ENCODE measurements at places on chromosomes 11 and 22. TPM values are rescaled to one million over a fixed set of nuclear protein-coding genes. Genes with fewer than 3 reads are reported as not detected.

Gene ARHGAP8
- 0.80 TPM for total RNA-seq

Gene OR2AG2
- 0.26 TPM for total RNA-seq

Gene CNTF
- total RNA-seq: 1.6 TPM

Gene GVQW3
- 6.1 TPM for total RNA-seq

Gene ALDH3B2
- total RNA-seq: 0.72 TPM

Gene RFPL3
- not detected for total RNA-seq

Gene GP1BB
- total RNA-seq: not detected

Gene CACNA1I
- 0.10 TPM for total RNA-seq

Gene RAG2
- not detected for total RNA-seq

Gene TKFC
- total RNA-seq: 53.1 TPM

DNA sequence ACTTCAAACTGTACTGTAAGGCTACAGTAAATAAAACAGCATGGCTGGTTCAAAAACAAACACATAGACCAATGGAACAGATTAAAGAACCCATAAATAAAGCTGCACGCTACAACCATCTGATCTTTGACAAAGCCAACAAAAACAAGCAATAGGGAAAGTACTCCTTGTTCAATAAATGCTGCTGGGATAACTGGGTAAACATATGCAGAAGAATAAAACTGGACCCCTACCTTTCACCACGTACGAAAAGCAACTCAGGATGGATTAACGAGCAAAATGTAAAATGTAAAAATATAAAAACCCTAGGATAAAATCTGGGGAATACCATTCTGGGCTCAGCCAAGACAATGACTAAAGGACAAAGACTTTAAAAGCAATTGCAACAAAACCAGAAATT lies 201.8 kb upstream of the PGR start:
- H3K4me3 ChIP-seq: no peak overlapping the region
- H3K36me3 ChIP-seq: no peaks in the 10 kb centered on the region
- H3K4me1 ChIP-seq: no peaks in the 10 kb centered on the region
- no peak overlapping the region for H3K27ac ChIP-seq
- DNase-seq: no peak
- H3K27me3 ChIP-seq: peaks cover 2% of the 10 kb centered on the region

- no peak overlapping the region for H3K4me3 ChIP-seq
- H3K4me1 ChIP-seq: no peaks in the 10 kb centered on the region
- no peaks in the 10 kb centered on the region for H3K36me3 ChIP-seq
- peaks cover 4% of the 10 kb centered on the region for H3K27me3 ChIP-seq
- no peak overlapping the region for H3K27ac ChIP-seq
- no peak for DNase-seq
Measured at GRCh38 chr22:27507111-27507611, 294.4 kb downstream of the MN1 start.

- peaks cover 5% of the 10 kb centered on the region for H3K4me1 ChIP-seq
- no peaks in the 10 kb centered on the region for H3K36me3 ChIP-seq
- no peaks in the 10 kb centered on the region for H3K27me3 ChIP-seq
- DNase-seq: no peak
- H3K4me3 ChIP-seq: no peak overlapping the region
- no peak overlapping the region for H3K27ac ChIP-seq
Measured at GRCh38 chr11:97890466-97890865, 1130.3 kb upstream of the CNTN5 start.

- H3K4me1 ChIP-seq: peaks cover 11% of the 10 kb centered on the region
- H3K27me3 ChIP-seq: peaks cover 10% of the 10 kb centered on the region
- H3K36me3 ChIP-seq: peaks cover 12% of the 10 kb centered on the region
- peak overlapping the region; percentile 34 for H3K27ac ChIP-seq
- no peak for DNase-seq
Measured at GRCh38 chr11:66684635-66685034, 6.9 kb upstream of the RBM4B start.

DNA sequence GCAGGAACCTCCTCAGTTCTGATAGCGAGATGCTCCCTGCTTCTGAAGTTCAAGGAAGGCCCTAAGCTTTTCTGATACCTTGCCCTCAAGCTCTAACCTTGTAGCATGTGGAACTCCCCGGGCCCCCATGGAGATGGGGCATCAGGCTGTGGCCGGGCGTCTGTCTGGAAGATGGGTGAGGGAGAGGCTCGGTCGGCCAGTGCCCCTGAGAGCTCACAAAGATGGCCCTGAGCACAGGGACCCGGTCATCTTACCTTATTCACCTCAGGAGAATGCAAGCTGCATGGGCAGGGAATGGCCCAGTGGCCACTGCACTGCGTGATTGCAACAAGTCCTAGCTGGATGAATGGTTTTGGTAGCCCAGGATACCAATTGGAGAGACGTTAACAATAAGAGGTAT lies 830.3 kb downstream of the TBC1D22A start:
- peaks cover 11% of the 10 kb centered on the region for H3K27me3 ChIP-seq
- no peak overlapping the region for H3K4me3 ChIP-seq
- H3K36me3 ChIP-seq: peaks cover 6% of the 10 kb centered on the region

GRCh38 chr11:58927393-58928106 lies 11.7 kb upstream of the GLYATL1 start:
- peak; percentile 79 for DNase-seq
- H3K36me3 ChIP-seq: no peaks in the 10 kb centered on the region
- peaks cover 50% of the 10 kb centered on the region for H3K4me1 ChIP-seq
- peak overlapping the region; percentile 81 for H3K4me3 ChIP-seq

DNA sequence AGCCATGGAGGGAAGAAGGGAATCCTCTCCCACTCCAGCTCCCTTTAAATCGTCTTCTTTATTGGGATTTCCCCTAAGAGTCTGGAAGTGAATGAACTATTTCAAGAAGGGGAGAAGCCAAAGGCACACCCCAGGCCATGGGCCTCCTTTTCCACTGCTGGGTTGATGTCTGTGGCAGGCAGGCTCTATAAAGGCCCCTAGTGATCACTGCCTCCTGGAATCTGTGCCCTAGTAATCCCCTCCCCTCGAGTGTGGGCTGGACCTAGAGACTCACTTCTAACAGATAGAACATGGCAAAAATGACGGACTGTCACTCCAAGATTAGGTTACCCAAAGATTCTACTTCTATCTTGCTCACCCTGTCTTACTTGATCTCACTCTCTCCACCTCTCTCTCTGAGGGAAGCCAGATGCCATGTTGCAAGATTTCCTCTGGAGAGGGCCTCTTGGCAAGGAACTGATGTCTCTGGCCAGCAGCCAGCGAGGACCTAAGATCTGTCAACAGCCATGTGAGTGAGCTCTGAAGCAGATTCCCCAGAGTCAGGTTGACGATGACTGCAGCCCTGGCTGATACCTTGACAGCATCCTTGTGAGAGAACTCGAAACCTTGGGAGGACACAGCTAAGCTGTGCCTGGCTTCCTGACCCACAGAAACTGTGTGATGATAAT lies 444.8 kb downstream of the SOX6 start:
- H3K27me3 ChIP-seq: peaks cover 7% of the 10 kb centered on the region
- no peaks in the 10 kb centered on the region for H3K4me1 ChIP-seq
- no peak overlapping the region for H3K27ac ChIP-seq
- no peak for DNase-seq

GRCh38 chr11:2883979-2884815 lies 1.4 kb downstream of the CDKN1C start:
- peaks cover 23% of the 10 kb centered on the region for H3K27me3 ChIP-seq
- H3K4me3 ChIP-seq: no peak overlapping the region
- peak; percentile 53 for DNase-seq
- H3K4me1 ChIP-seq: peaks cover 8% of the 10 kb centered on the region
- H3K27ac ChIP-seq: no peak overlapping the region

DNA sequence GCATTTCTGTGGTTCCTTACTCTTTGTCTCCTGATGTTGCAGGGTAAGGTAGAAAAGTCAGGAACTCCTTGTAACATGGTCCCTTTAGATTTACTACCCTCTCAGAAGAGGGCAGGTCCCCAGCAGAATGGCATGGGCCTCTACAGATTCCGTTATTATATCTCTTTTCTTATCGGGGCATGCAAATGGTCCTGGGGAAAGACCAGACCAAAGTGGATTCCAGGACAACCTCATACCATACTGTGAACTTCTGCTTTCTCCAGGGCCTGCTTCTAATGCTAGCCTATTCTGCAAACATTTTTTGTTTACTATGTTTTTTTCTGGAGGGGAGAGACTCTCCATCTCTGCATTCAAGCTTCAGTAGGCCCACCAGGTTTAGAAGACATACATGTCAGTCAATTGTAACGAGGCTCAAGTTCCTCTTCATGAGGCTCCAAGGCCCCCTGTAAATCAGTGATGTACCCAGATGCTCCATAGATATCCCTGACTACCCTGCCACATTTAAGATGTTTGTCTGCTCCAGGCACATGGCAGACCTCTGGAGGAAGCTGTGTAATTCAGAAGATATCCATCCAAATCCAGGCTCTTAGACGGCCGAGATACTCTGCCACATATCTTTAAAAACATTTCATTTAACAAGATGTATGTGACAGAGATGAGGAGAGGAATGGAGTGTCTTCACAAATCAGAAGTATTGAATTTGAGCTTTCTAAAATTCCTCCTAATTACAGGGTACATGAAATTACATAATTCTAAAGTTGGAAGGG lies 8.5 kb upstream of the ME3 start:
- no peaks in the 10 kb centered on the region for H3K36me3 ChIP-seq
- DNase-seq: no peak
- H3K27me3 ChIP-seq: peaks cover 4% of the 10 kb centered on the region
- H3K4me3 ChIP-seq: no peak overlapping the region
- H3K4me1 ChIP-seq: peaks cover 3% of the 10 kb centered on the region

DNA sequence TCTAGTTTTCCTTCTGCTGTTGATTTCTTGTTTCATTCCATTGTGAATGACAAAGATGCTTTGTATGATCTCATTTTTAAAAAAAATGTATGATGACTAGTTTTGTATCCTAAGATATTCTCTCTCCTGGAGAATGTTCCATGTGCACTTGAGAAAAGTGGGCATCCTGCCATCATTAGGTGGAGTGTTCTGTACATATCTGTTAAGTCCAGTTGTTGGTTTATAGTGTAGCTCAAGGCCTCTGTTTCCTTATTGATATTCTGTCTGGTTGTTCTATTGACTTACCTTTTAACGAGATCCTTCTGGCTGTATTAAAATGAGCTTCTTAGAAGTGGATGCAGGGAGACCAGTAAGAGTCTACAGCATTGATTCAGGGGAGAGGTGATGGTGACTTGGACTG lies 35.2 kb downstream of the SGSM1 start:
- no peak for DNase-seq
- H3K27me3 ChIP-seq: no peaks in the 10 kb centered on the region
- H3K36me3 ChIP-seq: no peaks in the 10 kb centered on the region

DNA sequence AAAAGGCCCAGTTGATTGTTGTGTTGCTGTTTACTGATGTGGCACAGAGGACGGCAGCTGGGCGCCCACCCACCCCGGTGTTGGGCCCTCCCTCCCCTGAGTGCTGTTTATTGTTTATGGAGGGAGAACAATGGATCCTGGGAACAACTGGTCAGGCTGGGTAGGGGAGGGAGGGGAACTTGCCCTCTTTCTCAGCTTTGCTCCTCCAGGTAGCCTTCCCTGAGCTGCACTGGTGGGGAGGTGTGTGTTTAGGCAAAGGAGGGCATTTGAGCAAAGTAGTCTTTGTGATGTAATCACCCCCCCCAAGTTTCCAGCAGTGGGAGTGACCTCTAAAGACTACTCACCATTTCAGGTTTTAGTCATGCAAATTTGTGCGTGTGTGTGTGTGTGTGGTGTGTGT lies 1035.3 kb downstream of the NTM start:
- no peaks in the 10 kb centered on the region for H3K27me3 ChIP-seq
- no peaks in the 10 kb centered on the region for H3K36me3 ChIP-seq
- H3K4me1 ChIP-seq: peaks cover 18% of the 10 kb centered on the region
- no peak for DNase-seq
- H3K27ac ChIP-seq: no peak overlapping the region
- no peak overlapping the region for H3K4me3 ChIP-seq

DNA sequence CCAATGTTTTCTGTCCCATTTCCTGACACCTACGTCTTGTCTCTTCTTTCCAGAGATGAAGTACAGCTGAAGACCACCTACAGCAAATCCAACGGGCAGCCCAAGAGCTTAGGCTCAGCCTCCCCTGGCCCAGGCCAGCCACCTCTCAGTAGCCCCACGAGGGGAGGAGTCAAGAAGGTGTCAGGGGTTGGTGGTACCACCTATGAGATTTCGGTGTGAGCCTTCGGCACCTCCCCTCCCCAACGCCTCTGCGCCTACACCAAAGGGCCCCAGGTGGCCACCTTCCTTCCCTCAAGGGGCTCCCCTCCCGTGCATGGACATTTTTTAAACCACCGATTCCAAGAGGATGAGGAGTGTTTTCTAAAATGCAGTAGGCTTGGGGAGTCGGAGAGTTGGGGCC lies 12.2 kb downstream of the MED19 start:
- H3K36me3 ChIP-seq: peaks cover 46% of the 10 kb centered on the region
- H3K27me3 ChIP-seq: no peaks in the 10 kb centered on the region
- DNase-seq: no peak
- H3K27ac ChIP-seq: no peak overlapping the region
- H3K4me1 ChIP-seq: no peaks in the 10 kb centered on the region
- H3K4me3 ChIP-seq: no peak overlapping the region

Data from endothelial cell (in vitro differentiated cells).